AG09309 (cell line): ENCODE measurements at places on chromosomes 4 and X.

DNA sequence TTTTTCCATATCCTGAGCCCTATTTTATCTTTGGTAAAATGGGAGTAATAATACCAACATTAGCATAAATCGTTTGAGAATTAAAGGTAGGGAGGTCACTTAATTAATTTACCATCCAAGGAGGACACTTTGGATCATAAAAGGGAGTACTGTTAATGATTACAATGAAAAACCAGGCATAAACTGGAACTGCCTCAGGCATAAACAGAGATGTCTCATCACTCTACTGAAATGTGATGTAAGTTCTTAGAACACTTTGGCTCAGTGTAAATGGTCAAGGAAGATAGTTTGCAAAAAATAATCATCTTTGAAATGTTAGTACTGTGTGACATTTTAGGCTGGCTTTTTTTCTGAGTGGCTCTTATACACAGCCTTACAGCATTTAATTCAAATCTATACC, 268.7 kb downstream of the SLC39A8 start:
- DNase-seq = no peak

- DNase-seq = no peak
These were observed 50.4 kb upstream of the PTPN13 start for GRCh38 chr4:86543560-86544309.

DNA sequence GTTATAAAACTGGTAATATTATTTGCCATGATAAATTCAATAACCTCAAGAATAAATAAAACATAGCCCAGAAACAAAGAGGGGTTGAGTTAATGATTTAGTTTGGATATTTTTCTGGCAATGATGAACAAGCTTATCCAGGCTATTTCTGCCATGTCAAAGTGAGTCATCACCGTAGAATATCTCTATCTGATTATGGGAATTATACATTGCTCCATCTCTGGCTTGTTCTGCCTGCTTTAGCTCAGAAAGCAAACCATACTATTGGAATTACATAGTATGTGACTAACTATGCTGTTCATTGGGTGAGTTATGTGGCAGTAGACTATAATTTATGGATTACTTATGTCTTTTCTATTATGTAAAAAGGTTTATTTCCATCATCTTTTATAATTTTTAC, 680.1 kb upstream of the AADAT start:
- DNase-seq = no peak

GRCh38 chr4:80831383-80832361, 198.8 kb upstream of the BMP3 start:
- DNase-seq = no peak

- no peak for DNase-seq
These were observed 18.4 kb downstream of the MAML3 start for GRCh38 chr4:140135529-140136088.

DNA sequence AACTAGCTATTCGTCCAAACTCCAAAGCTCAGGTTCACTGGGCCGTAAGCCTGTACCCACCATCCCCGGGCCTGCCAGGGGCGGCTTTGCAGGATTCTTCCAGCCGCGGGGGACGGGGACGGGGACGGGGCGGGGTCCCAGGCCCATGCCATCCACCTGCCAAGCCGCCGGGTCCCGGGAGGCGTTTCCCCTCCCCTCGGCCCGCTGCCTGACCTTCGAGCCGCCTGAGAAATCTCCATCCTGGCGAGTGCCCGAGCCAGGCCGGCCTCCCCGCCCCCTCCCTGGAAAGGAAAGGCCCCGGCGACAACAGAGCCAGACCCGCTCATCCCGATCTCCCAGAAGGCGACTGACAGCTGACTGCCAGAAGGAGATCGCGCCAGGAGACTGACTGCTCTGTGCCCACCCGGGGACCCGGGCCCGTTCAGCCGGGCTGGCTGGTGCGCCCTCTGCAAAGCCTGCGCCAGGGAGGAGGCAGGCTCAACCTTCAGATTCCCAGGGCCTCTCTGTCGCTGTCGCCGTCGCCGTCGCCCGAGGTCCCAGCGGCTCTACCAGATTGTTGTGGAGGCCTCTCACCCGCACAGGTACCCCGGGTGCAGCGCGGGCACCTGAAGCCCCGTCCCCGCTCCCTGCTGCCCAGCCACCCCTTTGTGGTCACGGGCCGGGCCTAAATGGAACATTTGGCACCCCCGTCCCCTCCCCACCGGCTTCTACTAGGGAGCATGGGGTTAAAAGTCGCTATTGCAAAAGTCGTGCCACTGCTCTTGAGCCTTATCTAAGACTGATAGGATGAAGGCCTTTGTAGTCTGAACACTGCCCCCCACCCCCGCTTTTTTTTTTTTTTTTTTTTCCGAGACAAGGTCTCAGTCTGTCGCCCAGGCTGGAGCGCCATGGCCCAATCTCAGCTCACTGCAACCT, at the start of gene RGN:
Gene RGN (plus strand): TSS at position 315 of the 915 bp plus-strand sequence. CDS start 2,702 bp downstream, outside the sequence.
- no peak for DNase-seq

DNA sequence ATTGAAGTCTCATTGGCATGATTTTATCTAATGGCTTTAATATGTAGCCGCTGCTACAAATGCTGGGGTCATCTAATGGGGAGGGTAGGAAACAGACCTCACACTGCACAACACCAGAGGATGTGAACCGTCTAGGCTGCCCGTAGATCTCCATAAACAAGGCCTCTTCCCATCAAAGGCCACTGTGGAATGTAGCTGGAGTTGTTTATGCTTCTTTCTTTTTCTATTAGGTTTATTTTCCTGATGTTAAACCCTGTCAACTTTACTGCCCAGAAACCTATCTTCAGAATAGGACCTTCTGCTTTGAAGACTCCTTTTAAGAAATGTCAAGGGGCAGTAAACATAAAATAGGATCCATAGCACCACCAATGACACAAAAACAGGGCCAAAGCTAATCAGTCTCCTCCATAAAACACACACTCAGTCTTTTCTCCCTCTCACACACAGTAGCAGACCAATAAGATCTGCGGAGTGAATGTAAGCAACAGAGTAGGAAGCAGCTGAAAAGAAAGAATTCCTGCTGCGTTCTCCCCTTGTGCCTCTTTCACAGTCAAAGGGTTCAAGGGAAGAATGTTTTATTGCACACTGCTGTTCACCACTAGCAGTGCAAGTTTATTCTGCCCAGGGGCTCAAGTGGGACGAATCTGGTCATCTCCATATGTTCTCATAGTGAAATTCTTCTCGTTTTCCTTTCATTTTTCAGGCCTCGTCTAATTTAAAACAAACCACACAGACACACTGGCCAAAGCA, 72.2 kb downstream of the MAML3 start:
- no peak for DNase-seq

DNA sequence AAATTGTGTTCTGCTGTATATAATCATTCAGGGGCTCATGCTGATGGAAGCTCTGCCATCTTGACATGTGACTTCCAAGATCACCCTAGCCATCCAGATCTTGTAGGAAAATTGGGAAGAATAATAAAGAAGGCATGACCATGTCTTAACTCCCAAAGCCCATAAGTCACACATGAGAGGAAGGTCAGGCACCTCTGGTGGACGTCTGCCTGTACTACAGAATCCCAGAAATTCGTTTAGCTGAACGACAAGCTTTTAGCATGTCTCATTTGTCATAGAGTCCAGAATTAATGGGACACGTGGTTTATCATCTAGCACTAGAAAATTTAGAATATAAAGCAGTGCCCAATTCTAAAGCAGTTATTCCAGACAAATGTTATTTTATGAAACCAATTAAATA, 212.7 kb downstream of the CENPC start:
- no peak for DNase-seq

- DNase-seq = no peak
These were observed 8.1 kb downstream of the DOK7 start for GRCh38 chr4:3471098-3471760.

DNA sequence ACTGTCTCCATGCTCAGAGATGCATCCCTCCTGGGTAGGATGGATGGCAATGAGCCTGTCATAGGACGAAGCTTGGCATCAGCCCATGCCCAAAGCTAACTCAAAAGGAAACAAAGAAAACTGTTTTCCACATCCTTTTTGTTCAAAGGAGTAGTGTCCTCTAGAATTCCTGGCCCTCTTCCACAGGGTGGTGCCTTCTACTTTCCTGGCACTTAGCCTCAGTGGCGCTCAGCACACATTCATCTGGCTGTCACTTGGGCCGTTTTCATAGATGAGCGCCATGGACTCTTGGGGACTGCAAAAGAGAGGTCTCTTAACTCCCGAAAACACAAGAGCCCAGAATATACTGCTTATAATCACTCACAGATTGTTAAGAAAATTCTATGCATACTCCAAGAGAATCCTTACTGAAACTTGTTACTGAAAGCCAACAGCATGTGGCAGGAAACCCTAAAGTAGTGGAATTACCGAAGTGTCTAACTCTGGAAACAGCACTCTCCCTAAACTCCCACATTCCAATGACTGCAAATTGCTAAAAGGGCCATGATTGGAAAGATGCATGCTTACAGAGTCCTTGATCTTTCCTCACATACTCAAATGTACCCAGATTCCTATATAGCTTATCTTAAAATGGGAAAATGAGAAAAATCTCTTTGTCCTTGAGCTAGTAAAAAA, 110.0 kb downstream of the HS6ST2 start:
- no peak for DNase-seq

- no peak for DNase-seq
These were observed 4.3 kb upstream of the HAUS7 start for GRCh38 chrX:153474718-153475117.

DNA sequence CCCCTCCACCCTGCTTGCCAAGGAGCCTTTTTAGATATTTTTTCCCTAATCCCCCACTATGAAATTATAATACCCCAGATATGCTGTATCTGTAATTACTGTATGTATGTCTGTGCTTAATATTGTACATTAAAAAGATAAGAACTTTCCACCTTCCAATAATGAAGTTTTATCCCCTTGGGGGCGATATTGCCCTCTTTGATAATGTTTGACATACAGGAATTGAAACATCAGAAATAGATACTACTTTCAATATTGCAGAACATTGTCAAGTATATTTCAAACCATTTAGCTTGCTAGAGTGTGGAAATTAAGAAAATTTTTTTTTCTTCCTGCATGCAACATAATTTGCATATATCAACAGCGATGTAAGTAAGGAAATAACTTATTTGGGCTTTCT, 58.9 kb downstream of the NAF1 start:
- DNase-seq = no peak

DNA sequence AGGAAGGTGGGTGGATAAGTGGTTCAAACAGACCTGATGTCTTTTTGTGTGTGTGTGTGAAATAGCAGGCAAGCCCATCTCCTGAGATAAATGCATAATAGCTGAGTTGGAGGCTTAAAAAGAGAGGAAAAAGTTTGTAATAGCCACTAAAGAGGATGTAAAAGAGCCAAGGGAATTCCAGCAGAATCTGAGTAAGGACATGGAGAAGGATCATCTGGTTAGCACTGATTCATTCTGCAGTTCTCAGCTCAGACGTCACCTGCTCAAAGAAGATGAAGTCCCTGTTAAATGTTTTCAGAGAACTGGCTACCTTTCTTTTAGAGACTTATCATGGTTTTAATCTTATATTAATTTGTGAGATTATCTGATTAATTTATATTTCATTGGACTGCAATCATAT, 21.0 kb upstream of the IL13RA2 start:
- DNase-seq = no peak

- no peak for DNase-seq
These were observed 28.3 kb downstream of the NBDY start for GRCh38 chrX:56757327-56757726.

DNA sequence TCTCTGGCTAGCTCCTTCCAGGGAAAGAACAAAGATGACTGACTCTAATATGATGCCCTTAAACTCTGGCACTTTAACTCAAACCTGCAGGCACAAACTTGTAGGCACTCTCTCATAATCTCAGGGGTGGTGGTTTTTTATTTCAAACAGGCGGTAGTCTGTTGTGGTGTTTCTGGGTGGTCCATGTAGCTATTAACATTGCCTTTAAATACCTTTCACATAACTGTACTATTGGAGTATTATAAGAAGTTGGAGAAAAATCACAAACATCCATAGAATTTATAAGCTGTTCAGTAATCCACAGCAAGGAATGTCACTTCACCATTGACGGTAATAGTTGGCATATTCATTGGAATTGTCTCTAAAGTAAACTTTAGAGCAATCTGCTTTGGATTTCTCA, 204.2 kb upstream of the PDE5A start:
- DNase-seq = no peak

DNA sequence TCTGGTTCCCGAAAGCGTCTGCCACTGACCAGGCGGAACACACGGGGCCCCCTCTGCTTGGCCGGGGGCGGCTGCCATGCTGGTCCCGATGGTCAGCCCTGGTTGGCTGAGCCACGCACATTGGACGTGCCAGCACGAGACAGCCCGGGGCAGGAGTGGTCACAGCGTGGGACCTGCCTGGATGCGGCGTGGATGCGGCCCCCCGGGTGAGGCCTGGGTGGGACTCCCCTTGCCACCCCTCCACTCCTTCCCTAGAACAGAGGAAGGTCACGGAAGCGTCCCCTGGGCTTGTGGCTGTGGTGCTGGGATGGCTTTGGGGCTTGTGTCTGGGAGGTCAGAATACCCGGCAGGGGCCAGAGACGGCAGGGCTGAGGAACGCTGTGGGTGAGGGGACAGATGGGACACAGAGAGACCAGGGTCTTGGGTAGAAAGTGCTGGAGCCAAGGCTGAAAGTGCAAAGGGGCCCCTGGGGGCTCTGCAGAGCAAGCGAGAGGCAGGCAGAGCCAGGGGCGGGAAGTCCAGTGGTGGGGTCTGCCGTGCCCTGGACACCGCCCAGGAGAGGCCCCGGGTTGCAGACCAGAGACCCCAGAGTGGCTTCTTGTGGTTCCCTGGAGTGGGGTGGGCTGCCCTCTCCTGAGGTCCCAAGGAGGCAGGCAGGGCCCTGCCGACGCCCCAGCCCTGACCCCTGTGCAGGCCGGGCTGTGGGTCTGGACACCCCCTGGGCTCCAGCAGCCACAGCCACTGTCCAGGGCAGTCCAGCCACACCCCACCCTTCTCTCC, 8.6 kb upstream of the CPLX1 start:
- DNase-seq = no peak

- DNase-seq = no peak
These were observed 177.1 kb downstream of the BMPR1B start for GRCh38 chr4:94934864-94935263.

GRCh38 chr4:172980219-172980618, 188.4 kb upstream of the GALNT7 start:
- no peak for DNase-seq

DNA sequence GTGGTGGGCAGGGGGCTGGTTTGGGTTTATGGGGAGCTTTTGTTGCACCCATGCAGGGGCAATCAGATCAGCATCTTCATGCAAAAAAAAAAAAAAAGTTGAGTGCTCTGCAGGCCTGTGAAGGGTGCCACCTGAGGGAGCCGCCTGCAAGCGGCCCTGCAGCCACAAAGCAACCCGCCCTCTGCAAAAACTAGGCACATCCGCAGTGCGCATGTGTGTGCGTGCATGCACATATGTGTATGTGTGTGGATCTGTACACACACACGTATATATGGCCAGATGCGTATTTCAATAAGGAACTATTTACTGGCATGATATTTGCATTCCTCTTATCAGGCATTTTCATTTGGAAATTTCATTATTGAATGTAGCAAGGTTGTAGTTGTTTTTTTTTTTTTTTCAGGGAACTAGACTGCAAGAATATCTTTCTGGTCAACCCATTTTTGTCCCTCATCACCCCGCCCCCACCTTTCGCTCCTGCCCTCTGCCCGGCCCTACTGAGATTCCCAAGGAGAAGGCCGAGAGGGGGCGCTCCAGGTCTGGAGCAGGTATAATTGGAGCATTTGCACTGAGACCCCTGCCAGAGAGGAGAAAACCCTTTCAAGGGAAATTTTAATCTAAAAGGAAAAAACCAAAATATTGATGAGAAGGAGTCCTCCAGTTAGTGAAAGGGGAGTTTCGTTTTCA, 18.1 kb downstream of the CCNQ start:
- no peak for DNase-seq

GRCh38 chr4:124414276-124415040, 298.1 kb downstream of the ANKRD50 start:
- no peak for DNase-seq

GRCh38 chr4:25727711-25728493, 72.3 kb downstream of the SLC34A2 start:
- DNase-seq = no peak
